AG04450 (cell line): ENCODE measurements at places on chromosomes 11 and 22.

- no peak for DNase-seq
Measured at GRCh38 chr11:132158091-132158490, 787.7 kb downstream of the NTM start.

DNA sequence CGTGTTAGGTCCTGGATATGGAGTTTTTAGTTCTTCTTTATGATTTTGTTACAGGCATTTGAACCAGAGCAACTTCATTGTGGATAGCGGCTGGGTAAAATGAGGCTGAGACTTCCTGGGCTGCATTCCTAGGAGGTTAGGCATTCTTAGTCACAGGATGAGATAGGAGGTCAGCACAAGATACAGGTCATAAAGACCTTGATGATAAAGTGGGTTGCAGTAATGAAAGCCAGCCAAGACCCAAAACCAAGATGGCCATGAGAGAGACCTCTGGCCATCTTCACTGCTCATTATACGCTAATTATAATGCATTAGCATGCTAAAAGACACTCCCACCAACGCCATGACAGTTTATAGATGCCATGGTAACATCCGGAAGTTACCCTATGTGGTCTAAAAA, 23.4 kb upstream of the CLMP start:
- DNase-seq, result no peak

DNA sequence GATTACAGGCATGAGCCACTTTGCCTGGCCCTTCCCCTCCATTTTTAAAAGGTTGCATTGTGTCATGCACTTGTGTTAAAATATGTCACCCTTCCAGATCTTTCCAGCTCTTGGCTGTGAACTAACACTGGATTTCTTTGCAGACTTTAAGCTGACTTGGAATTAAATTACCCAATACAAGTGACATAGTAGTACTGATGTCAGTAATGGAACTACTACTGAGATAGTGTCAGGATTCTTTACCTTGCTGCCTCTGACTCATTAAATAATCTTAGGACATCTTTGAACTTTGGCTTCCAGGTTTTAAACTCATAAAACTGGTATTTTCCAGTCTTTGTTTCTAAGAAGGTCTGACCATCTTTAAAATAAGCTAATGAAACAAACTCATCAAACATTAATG, 51.8 kb upstream of the OR4B1 start:
- no peak for DNase-seq

DNA sequence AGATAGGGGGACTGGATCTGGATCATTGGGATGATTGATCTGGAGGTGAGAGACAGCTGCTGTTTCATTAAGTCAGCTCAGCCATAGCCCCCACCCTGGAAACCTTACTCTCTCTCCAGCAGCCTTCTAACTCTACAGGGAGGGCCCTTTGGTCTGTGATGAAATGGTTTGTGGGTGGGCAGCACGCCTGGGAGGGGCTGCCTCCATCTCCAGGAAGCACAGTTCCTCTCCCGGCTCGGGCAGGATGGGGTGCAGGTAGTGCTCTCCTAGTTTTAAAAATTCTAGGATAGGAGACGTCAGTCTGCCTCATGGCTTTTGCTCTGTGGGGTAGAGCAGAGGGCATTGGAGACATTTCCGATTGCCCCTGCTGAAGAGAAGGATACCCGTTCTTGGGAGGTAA, 89.7 kb downstream of the CEP164 start:
- no peak for DNase-seq

DNA sequence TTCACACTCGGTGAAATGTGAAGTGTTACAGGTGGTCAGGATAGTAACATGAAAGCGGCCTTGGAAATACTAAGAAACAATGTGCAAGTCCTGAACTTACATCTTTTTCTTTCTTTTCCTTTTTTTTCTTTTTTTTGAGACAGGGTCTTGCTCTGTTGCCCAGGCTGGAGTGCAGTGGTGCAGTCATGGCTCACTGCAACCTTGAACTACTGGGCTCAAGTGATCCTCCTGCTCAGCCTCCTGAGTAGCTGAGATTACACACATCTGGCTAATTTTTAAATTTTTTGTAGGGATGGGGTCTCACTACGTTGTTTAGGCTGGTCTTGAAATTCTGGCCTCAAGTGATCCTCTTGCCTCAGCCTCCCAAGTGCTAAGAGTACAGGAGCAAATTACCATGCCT, 252.6 kb downstream of the SWAP70 start:
- no peak for DNase-seq

GRCh38 chr22:31932863-31933262, 11.5 kb upstream of the YWHAH start:
- DNase-seq, result no peak

DNA sequence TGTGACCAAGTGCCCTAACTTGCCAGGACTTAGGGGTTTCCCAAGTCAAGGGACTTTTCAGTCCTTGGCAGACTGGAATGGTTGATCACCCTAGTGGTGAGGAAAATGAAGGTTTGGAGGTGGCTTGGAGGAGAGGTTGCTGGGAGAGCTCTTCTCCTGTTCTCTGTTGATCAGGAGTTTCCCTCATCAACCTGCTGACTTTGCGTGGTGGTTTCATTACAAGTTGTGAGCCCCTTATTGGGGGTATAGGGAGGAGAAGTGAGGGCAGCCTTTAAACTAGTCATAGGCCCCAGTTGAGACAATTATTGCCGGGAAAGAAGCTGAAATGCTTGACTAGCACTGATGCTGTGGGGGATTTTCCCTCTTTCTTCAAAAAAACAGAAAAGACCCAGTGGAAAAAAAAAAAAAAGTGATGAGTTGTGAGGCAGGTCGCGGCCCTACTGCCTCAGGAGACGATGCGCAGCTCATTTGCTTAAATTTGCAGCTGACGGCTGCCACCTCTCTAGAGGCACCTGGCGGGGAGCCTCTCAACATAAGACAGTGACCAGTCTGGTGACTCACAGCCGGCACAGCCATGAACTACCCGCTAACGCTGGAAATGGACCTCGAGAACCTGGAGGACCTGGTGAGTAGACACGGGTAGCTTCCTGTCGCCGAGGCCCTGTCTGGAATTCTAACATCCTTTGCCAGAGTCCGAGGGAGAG, at the start of gene CXCR5:
TSS of gene CXCR5 (plus strand) at position 525 of the 704 bp plus-strand sequence. CDS start at position 575, 50 bp downstream.
- DNase-seq, result no peak

GRCh38 chr11:66071381-66071801, 1.3 kb downstream of the PACS1 start:
- no peak for DNase-seq

- peak; percentile 3 for DNase-seq
Measured at GRCh38 chr11:60985991-60986915, 14.8 kb downstream of the CD6 start.

- no peak for DNase-seq
Measured at GRCh38 chr22:24327832-24328231, 57.2 kb downstream of the SPECC1L start.

DNA sequence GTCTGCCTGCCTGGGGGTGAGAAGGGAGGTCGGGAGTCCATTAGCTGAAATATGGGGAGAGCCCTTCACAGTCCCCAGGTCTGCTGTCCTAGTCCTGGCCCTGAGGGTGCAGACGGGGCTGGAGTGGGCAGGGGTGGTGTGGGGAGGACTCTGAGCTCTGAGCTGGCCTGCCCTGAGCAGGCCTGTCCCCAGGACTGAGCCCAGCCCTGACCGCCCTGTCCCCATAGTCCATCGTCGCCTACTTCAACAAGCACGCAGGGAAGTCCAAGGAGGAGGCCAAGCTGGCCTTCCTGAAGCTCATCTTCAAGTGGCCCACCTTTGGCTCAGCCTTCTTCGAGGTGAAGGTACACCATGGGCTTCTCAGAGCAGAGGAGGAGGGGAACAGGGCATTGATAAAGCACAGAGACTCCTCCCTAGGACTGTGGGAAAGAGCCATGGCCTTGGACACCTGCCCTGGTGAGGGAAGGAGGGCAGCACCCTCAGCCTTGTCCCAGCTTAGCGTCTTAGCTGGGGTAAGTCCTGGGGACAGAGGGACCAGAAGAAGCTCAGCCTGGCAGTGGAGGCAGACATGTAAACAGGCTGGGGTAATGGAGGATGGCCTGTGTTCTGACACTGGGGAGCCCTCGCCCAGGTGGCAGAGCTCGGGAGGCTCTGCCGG, 83.7 kb downstream of the MYO7A start:
- no peak for DNase-seq

DNA sequence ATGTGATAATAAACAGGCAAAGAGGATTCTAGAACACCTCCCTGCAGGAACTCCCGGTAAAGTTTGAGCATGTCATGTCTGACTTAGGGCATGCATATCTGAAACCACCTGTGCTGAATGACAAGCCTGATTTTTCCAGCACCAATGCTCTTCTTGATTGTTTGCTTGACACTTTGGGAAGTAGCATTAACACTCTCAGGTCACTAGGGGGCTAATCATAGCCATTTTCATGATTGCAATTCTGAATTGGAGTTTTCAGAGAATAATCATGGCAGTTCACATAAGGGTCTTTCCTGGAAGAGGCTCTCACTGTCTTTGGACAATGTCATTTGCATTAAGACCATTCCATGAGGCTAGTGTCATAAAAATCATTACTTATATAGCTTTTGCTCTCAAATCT, 234.4 kb upstream of the MTNR1B start:
- DNase-seq, result no peak

DNA sequence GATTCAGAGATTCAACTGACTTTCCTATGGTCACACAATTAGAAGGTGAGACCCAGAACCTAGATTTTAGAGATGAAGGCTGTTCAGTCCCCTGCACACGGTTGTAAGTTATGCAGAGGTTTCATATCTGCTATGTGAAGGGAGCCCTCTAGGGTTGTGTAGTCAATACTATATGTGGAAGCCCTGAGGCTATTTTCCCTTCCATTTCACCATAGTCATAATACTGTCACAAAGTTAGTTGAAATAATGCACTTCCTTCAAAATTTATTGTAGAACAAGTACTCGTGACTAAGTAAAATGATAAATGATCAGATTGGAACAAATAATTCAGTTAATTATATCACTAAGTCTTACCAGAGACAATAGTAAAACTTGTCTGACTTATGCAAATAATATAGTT, 48.8 kb downstream of the ENDOD1 start:
- no peak for DNase-seq

DNA sequence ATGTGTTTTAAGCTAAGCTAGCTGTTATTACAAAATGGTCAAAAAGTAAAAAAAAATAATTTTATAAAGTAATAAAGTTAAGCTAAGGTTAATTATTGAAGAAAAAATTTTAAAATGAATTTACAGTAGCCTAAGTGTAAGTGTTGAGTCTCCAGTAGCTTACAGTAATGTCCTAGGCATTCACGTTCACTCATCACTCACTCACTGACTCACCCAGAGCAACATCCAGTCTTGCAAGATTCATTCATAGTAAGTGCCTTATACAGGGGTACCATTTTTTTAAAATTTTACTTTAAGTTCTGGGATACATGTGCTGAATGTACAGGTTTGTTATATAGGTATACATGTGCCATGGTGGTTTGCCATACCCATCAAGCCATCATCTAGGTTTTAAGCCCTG, 11.6 kb upstream of the OOSP4B start:
- DNase-seq, result no peak

- DNase-seq, result no peak
Measured at GRCh38 chr11:122439866-122440810, 215.4 kb upstream of the UBASH3B start.

DNA sequence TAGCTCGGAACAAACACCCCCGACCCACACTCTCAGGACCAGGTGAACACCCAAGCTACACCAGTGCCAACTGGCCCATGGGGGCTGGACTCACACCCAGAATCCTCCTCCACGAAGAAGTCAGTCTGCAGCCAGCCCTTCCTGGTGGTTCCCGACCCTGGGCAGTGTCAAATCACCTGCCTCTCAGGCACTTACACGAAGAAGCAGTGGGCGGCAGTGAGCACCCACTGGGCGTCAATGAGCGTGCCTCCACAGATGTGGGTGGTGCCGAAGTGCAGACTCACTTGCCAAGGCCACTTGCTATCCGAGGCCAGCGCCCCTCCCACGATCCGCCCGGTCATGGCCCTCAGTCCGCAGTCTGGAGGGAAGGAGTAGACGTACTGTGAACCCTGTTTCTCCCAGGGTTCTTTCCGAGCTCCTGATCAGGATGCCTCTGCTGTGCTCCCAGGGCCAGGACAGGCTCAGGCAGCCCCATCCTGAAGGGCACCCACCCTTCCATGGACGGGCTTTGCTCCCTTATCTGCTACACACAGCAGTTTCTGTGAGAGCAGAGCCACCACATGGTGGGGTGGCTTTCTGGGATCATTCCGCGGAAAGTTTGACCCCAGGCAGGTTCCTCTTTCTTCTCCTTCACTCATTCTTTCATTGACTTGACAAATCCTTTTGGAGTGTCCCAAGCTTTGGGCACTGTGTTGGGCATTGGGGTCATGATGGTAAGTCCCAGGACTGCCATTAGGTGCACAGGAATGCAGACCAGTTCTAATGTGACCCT, 19.4 kb downstream of the TMPRSS13 start:
- no peak for DNase-seq

DNA sequence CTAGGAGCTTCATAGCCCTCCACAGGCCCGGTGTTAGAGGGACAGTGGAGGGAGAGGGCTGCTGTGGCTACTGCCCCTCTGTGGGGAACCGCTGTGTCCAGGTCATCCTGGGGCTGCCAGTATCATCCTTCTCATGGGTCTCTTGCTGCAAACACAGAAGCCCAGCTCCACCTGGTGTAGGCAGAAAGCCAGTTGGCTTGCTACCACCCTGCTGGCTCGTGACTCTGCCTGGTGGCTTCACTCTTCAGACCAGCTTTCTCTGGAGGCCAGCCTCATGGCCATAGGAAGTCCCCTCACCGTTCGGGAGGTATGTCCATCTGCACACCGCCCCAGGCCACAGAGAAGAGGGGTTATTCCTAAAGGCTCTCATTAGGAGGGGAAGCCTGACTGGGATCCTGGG, 19.4 kb upstream of the SUSD2 start:
- no peak for DNase-seq

- no peak for DNase-seq
Measured at GRCh38 chr11:122863704-122864326, 18.7 kb upstream of the JHY start.

GRCh38 chr11:88341522-88342251, 4.2 kb upstream of the CTSC start:
- DNase-seq, result no peak

- DNase-seq, result no peak
Measured at GRCh38 chr11:69388661-69389060, 92.8 kb upstream of the LINC01488 start.

DNA sequence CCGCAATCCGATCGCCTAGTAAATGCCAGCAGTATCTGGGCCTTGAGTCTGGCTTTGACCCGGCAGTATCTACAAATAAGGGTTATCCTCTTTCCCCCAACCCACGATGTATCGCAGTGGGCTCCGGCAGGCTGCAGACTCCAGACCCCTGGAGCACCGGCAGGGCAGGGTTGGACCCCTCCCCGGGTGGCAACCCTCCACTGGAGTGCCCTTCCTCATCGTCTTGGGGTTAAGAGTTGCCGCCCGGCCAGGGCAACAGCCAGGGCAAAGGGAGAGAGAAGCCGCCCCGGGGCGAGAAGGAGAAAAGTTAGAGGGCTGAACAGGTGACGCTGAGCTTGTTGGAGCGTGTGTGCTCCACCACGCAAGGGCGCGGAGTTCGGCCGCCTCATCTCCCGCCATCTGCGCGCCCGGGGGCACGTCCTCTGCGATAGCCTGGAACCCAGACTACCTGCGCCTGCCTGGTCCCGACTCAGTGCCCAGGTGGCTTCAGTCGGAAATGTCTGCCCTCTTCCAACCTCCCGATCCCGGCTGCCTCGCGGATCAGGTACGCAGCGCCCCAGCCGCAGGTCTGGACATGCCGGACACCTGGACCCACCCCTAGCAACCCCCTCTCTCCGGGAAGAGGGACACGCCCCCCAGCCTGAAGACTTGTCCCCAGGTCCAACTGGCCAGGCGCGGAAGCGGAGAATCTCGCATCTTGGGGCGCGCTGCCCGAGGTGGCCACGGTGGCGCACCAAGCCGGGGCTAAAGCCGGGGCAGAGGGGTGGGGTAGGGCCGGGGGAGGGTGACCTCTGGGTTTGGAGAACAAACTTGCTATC, 1.2 kb downstream of the DSCAML1 start:
- no peak for DNase-seq

- DNase-seq, result no peak
Measured at GRCh38 chr11:125621995-125622394, 3.0 kb upstream of the CHEK1 start.
